ENCODE measurements at places on chromosomes 7 and 10. TPM values are rescaled to one million over a fixed set of nuclear protein-coding genes. Genes with fewer than 3 reads are reported as not detected.

Gene GRM8
- not detected for total RNA-seq

Gene WEE2
- not detected for total RNA-seq

Gene AKR1C4
- not detected for total RNA-seq

Gene PAPOLB
- 0.24 TPM for total RNA-seq

Gene PRPS1L1
- total RNA-seq: not detected

Gene GIMAP6
- 69.3 TPM for total RNA-seq

Gene CACNA2D1
- total RNA-seq: 12.5 TPM

Gene CYP2C19
- not detected for total RNA-seq

- H3K4me3 ChIP-seq: no peak overlapping the region
- no peaks in the 10 kb centered on the region for H3K27me3 ChIP-seq
- DNase-seq: no peak
- peaks cover 4% of the 10 kb centered on the region for H3K4me1 ChIP-seq
These were observed 156.5 kb downstream of the EXOC4 start for GRCh38 chr7:133409421-133409820.

DNA sequence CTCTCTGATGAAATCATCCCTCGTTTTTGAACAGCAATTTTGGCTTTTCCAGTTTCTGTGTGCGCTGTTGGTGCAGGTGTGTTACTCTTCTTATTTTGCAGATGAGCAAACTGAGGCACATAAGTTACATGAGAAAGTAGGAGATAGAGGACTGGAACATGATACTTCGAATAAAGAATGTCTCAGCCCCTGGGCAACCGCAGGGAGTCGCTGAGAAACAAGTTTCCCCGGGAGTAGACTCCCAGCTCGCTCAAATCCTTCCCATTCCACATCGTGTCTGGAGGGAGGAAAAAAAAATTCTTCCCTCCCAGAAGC, 18.0 kb downstream of the MXI1 start:
- no peaks in the 10 kb centered on the region for H3K27me3 ChIP-seq
- peak overlapping the region; percentile 69 for H3K27ac ChIP-seq
- H3K4me3 ChIP-seq: peak overlapping the region; percentile 86
- H3K4me1 ChIP-seq: peaks cover 31% of the 10 kb centered on the region
- no peak for DNase-seq
- peaks cover 18% of the 10 kb centered on the region for H3K36me3 ChIP-seq

GRCh38 chr10:91146146-91146545, 74.3 kb upstream of the PCGF5 start:
- H3K4me3 ChIP-seq: no peak overlapping the region
- no peaks in the 10 kb centered on the region for H3K4me1 ChIP-seq
- DNase-seq: no peak
- H3K27ac ChIP-seq: no peak overlapping the region

DNA sequence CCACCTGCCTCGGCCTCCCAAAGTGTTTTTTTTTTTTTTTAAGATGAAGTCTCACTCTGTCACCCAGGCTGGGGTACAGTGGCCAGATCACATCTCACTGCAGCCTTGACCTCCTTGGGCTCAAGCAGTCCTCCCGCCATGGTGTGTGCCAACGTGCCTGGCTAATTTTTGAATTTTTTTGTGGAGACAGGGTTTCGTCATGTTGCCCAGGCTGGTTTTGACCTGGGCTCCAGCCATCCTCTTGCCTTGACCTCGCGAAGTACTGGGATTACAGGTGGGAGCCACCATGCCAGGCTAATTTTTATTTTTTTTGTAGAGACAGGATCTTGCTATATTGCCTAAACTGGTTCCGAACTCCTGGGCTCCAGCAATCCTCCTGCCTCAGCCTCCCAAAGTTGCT, 9.0 kb upstream of the MLXIPL start:
- H3K36me3 ChIP-seq: no peaks in the 10 kb centered on the region
- no peak overlapping the region for H3K4me3 ChIP-seq
- H3K27ac ChIP-seq: no peak overlapping the region
- H3K4me1 ChIP-seq: no peaks in the 10 kb centered on the region
- no peak for DNase-seq

- H3K4me3 ChIP-seq: no peak overlapping the region
- H3K27me3 ChIP-seq: no peaks in the 10 kb centered on the region
- H3K27ac ChIP-seq: no peak overlapping the region
These were observed 73.6 kb upstream of the RPA3 start for GRCh38 chr7:7792056-7792455.

DNA sequence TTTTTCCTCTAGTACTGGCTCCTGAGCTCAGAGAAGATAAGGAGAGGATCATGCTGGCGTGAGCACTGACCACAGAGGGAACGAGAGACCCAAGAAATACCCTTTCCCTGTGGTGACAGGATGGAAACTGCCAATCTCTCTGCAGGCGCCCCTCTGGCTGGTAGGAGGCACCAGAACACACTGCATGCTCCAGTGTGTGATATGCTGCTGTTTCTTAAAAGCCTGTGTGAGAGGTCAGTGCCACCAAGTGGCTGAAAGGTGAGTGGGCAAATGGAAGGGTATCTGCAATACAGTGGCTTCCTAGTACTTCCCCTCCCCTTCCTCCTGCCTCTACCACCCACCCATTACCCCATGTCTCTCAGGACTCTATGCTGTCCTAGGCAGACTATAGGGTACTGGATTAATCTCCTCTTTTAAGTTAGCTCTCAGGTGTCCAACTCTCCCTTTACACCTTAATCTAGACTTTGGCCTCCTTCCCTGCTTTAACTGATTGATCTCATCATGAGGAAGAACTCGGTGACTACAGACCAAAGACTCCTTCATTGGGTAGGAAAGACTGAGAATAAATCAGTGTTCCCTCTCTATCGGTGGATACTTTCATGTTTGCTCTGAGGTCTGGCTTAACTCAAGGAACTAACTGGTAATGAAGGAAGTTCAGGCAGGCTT, 283.6 kb downstream of the ADRA2A start:
- no peaks in the 10 kb centered on the region for H3K4me1 ChIP-seq
- H3K27ac ChIP-seq: no peak overlapping the region
- H3K36me3 ChIP-seq: no peaks in the 10 kb centered on the region
- DNase-seq: peak; percentile 45

- no peak overlapping the region for H3K4me3 ChIP-seq
- DNase-seq: peak; percentile 40
- no peaks in the 10 kb centered on the region for H3K36me3 ChIP-seq
- H3K27ac ChIP-seq: no peak overlapping the region
These were observed 8.0 kb upstream of the SMARCD3 start for GRCh38 chr7:151256410-151257045.

DNA sequence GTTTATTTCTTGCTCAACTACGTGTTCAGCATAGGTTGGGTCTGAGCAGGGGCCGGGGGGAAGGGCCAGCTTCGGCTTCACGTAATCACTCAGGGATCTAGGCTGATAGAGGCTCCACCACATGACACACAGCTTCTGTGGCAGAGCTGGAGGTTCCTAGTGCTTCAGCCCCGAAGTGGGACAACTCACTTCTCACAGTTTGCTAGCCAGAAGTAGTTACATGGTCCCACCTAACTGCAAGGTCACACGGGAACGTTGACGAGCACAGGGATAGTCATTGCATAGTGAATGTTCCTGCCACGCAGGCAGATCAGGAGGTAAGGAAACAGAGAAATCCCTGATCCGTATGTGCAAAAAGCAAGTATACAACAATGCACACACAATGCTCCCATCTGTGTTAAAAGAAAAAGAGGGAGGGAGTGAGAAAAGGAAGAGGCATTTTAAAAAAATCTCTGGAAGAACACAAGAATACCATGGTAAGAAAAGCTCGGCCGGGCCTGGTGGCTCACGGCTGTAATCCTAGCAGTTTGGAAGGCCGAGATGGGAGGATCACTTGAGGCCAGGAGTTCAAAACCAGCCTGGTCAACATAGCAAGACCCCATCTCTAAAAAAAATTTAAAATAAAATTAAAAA, 16.9 kb downstream of the SMURF1 start:
- DNase-seq: peak; percentile 72
- peaks cover 75% of the 10 kb centered on the region for H3K4me1 ChIP-seq
- peak overlapping the region; percentile 60 for H3K27ac ChIP-seq
- H3K36me3 ChIP-seq: no peaks in the 10 kb centered on the region
- no peaks in the 10 kb centered on the region for H3K27me3 ChIP-seq
- no peak overlapping the region for H3K4me3 ChIP-seq

DNA sequence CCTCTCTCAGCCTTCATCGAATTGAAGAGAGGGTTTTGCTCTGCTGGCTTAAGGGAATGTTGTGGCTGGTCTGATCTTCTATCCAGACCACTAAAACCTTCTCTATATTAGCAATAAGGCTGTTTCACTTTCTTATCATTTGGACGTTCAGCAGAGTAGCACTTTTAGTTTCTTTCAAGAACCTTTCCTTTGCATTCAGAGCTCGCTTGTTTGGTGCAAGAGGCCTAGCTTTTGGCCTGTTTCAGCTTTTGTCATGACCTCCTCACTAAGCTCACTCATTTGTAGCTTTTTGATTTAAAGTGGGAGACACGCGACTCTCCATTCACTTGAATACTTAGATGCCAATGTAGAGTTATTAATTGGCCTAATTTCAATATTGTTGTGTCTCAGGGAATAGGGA, 3.9 kb downstream of the MPP7 start:
- DNase-seq: no peak
- H3K4me1 ChIP-seq: peaks cover 24% of the 10 kb centered on the region
- no peaks in the 10 kb centered on the region for H3K36me3 ChIP-seq
- no peak overlapping the region for H3K27ac ChIP-seq

GRCh38 chr10:96034625-96035024, 8.8 kb upstream of the CCNJ start:
- no peaks in the 10 kb centered on the region for H3K27me3 ChIP-seq
- no peaks in the 10 kb centered on the region for H3K4me1 ChIP-seq
- no peak overlapping the region for H3K4me3 ChIP-seq
- H3K27ac ChIP-seq: no peak overlapping the region
- no peak for DNase-seq
- H3K36me3 ChIP-seq: no peaks in the 10 kb centered on the region

DNA sequence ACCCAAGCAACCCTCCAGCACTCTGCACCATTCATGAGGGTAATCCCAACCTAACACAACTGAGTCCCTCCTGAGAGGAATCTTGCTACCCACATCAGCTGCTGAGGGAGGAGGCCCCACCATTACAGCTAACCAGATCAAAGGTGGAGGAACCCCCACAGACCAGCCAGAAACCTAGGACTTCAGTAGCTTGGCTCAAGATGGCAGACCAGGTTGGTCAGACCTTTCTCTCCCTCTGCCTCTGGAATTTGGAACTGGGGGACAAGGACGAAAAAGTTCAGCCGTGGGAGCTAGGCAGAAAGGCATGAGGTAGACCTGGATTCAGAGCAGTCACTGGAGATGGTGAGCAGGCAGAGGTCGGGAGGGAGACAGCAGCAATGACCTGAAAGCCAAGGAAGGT, 101.3 kb upstream of the CACUL1 start:
- H3K4me3 ChIP-seq: no peak overlapping the region
- H3K27me3 ChIP-seq: no peaks in the 10 kb centered on the region
- H3K4me1 ChIP-seq: no peaks in the 10 kb centered on the region
- DNase-seq: no peak
- H3K27ac ChIP-seq: no peak overlapping the region
- no peaks in the 10 kb centered on the region for H3K36me3 ChIP-seq

DNA sequence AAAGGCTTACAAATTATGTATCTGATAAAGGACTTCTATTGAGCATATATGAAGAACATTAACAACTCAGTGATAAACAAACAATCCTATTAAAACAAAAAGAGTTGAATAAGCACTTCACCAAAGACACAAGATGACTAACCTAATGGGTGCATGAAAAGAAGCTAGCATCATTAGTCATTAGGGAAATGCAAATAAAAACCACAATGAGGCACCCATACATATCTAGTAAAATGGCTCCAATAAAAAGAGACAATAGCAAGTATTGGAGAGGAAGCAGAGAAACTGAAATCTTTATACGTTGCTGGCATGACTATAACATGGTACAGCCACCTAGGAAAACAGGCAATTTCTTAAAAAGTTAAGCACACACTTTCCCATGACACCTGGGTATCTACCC, 77.6 kb upstream of the ZMIZ1 start:
- no peaks in the 10 kb centered on the region for H3K4me1 ChIP-seq
- H3K27me3 ChIP-seq: no peaks in the 10 kb centered on the region
- DNase-seq: no peak
- H3K4me3 ChIP-seq: no peak overlapping the region
- H3K36me3 ChIP-seq: no peaks in the 10 kb centered on the region

GRCh38 chr7:101792051-101792681, 25.3 kb upstream of the CUX1 start:
- no peaks in the 10 kb centered on the region for H3K4me1 ChIP-seq
- H3K27me3 ChIP-seq: no peaks in the 10 kb centered on the region
- no peak overlapping the region for H3K4me3 ChIP-seq
- no peak for DNase-seq

- H3K36me3 ChIP-seq: no peaks in the 10 kb centered on the region
- H3K27me3 ChIP-seq: no peaks in the 10 kb centered on the region
- H3K27ac ChIP-seq: no peak overlapping the region
- H3K4me3 ChIP-seq: no peak overlapping the region
- no peak for DNase-seq
These were observed 245.2 kb downstream of the ABCA13 start for GRCh38 chr7:48416327-48416908.

DNA sequence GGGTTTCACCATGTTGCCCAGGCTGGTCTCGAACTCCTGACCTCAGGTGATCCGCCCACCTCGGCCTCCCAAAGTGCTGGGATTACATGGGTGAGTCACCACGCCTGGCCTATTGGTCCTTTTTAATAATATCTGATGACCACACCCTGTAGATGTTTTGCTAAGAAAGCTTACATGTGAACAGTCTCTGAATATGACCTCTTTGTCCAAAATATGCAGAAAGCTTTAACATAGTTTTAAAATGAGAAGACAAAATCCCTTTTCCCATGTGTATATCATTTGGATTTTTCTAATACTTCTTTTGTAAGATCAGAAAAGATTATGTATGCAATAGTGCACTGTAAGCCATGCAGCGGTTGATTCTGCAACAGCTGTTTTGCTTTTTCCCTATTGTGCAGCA, 38.5 kb downstream of the MCU start:
- H3K27me3 ChIP-seq: no peaks in the 10 kb centered on the region
- no peaks in the 10 kb centered on the region for H3K36me3 ChIP-seq
- peaks cover 2% of the 10 kb centered on the region for H3K4me1 ChIP-seq
- DNase-seq: no peak

GRCh38 chr7:148348466-148348865, 242.1 kb upstream of the C7orf33 start:
- H3K27me3 ChIP-seq: no peaks in the 10 kb centered on the region
- H3K4me3 ChIP-seq: no peak overlapping the region
- H3K36me3 ChIP-seq: no peaks in the 10 kb centered on the region
- DNase-seq: no peak
- H3K27ac ChIP-seq: no peak overlapping the region

DNA sequence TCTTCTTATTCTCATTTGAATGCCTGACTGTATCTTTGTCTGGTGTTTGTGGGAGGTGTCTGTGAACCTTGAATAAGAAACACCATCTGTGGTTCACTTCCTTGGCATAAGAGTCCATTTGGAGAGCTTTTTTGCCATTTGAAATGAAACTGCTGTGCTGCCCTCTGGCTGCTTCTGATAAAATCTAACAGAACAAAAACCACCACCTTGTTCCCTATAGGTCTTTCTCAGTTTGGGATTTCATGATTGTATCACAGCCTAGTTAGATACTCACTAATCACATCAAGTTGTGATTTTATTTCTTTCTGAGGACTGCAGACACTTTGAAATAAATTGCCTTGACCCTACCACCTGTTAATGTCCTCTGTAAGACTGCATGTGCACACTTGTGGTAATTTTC, 102.7 kb upstream of the FAM13C start:
- no peak overlapping the region for H3K27ac ChIP-seq
- no peaks in the 10 kb centered on the region for H3K36me3 ChIP-seq
- no peak for DNase-seq
- H3K4me1 ChIP-seq: no peaks in the 10 kb centered on the region
- H3K4me3 ChIP-seq: no peak overlapping the region

Measured in lower lobe of right lung (tissue), 2 donors.